ENCODE measurements at places on chromosomes 16 and 17.

DNA sequence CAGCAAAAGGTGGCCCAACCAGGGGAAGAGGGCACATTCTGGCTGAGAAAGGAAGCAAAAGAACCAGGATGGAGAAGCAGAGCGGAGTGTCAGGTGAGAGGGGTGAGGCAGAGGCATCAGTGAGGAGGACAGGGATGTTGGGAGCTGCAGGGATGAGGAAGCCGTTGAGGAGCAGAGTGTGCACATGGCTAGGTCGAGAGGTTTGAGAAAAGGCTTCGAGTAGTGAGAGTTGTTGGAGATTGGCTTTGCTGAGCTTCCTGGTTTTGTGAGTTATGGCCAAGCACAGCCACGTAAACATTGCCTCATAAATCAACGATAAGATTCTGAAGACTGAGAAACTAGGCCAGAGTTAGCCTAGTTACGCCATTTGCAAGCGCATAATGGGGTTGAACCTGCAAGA, 26.9 kb downstream of the DNAH2 start:
- DNase-seq, result no peak

- peak; percentile 20 for DNase-seq
Observed at GRCh38 chr16:80804526-80805383, at the start of gene CDYL2. Gene CDYL2, minus strand, starts transcription at chr16:80804598. Its CDS starts 425 bp downstream, at chr16:80804173.

DNA sequence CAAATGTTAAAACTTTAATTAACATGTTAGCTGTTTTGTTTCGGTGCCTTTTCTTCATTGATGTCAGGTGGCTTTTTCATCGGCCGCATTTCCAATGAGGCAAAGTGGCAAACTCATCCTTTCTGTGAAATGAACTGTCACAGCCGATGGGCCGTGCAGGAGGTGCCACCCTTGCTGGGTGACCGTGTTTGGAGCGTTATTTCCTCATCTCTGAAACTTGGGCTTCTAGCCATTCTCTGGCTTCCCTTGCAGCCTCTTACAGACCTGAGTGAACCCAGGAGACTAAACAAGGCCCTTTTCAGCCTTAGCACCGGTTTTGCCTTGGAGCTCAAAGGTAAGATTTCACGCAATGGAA, 42.2 kb upstream of the PRSS54 start:
- DNase-seq, result no peak

DNA sequence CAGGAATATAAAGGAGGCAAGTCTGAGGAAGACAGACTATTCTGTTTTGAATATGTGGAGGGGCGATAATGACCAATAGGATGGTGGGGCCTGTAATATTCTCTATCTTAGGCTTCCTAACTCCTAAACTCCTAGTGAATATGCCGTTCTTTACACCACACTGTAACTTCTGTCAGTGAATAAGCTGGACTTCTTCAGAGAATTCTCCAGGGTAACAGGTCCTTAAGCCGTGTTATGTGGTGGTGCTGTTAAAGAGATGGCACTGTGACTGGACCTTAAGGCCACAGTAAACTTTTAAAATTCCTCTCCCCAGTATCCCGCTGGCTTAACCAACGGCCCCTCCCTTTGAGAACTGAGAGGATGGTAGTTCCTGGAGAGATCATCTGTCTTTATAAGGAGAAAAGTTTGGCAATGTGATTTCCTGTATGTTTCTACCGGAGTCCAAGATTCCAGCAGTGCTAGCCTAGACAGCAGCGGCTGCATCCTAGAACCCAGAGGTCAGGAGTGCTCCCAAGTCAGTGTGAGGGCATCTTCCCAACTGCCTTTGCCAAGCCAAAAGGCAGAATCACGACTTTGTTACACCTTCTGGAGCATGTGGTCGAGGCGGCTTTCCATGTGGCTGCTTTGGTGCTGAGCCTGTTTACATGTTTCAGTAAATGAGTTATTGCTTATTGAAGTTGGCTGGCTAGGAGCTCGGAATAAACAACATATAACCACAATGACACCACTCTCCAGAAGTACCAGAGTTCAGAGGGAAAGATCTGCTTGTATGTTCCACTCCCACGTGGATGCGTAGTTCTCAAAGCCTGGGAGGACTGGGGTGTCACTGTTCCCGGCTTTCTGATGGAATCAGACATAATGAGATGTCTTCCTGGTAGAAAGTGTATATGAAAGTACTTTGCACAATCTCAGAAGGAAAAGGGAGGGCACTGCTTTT, 41.0 kb downstream of the TUBD1 start:
- DNase-seq, result no peak

DNA sequence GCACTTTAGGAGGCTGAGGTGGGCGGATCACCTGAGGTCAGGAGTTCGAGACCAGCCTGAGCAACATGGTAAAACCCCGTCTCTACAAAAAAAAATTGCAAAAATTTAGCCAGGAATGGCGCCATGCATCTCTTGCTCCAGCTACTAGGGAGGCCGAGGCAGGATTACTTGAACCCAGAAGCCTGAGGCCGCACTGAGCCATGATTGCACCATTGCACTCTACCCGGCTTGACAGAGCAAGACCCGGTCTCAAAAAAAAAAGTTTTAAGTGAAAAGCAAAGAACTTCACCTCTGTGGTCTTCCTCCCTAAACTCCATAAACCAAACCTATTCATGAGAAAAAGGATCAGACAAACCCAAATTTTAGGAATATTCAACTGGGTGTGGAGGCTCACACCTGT, 7.0 kb downstream of the CD2BP2 start:
- DNase-seq, result no peak

GRCh38 chr17:66655861-66656260, 179.1 kb upstream of the CACNG5 start:
- DNase-seq, result peak; percentile 61

- no peak for DNase-seq
Observed at GRCh38 chr17:73013816-73014663, 78.4 kb downstream of the SLC39A11 start.

- no peak for DNase-seq
Observed at GRCh38 chr17:79046916-79047280, 22.9 kb downstream of the C1QTNF1 start.

GRCh38 chr16:19613834-19614233, 58.3 kb downstream of the VPS35L start:
- DNase-seq, result no peak

DNA sequence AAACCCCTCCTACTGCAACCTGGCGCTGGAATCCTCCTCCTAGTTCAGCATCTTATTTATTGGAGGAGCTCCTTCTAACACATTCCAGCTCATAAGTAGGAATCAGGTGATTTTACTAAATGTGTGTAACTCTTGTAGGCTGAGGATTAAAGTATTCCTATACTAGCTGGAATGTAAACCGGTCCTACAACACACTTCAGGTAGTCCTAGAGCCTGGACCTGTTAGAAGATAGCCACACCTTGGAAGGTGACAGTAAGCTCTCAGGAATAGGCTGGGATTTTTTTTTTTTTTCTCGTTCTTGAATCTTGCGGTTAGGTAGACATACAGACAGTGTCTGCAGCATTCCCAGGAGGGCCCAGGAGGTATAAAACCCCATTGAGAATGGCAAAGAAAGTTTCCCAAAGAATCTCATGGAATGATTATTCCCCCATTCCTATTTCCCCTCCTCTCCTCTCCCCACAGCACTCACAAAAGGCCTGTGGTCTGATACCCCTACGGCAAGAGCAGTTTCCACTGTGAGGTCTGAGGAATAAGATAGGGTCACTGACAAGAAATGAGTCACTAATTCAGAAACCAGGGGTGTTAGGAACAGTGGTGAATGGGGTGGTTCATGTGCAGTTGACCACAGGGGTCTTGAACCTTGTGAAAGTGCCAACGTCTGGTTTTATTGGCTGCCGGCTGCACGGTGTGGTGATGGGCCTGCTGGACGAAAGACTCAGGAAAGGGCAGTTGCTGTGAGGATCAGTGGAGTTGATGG, 267.1 kb downstream of the UTP18 start:
- no peak for DNase-seq

GRCh38 chr16:89010210-89010925, 33.4 kb upstream of the CBFA2T3 start:
- DNase-seq, result no peak

DNA sequence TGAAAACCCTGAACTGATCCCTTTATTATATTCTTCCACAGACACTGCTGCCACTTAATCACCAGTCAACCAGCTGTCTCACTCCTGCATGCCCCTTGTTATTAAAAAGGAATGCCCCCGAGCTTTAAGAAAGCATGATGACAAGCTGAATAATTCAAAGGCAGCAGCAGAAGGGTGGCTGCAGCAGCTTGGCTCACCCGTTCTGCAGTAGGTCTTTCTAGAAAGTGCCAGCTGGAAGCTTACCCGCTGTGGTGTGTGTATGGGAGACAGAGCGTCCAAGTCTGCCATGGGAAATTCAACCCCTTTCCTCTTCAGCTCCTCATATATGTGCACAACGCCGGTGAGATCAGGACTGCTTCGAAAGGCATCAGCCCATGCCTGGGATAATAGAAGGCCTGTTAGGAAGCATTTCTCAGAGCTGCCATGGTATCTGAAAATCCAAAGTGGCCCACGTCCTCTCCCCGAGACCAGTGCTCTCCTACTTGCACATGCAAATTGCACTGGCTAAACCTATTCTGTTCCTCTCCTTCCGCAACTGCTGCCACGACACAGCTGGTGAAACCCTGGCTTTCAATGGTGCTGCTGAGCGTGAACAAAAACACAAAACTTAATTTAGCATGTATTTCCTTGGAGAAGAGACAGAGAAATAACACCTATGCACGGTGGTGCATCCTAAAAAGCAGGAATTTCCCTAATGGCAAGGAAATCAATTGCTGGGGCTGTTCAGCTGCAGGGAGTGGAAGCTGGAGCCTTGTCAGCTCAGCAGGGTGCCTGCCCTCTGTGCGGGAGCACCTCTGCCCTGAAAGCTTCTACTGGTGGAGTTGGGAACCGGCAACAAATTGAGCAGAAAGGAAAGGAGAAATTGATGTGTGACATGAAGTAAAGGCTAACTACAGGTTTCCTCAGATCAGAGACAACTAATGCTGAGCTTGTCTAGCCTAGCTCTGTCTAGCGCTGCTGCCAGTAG, 47.9 kb upstream of the SREBF1 start:
- DNase-seq, result no peak

GRCh38 chr16:19621445-19621844, 65.9 kb downstream of the VPS35L start:
- DNase-seq, result no peak

Measured in activated T-cell treated with anti-CD3 and anti-CD28 coated beads for 24 hours (primary cell).